ENCODE measurements at places on chromosomes 5 and 9.

DNA sequence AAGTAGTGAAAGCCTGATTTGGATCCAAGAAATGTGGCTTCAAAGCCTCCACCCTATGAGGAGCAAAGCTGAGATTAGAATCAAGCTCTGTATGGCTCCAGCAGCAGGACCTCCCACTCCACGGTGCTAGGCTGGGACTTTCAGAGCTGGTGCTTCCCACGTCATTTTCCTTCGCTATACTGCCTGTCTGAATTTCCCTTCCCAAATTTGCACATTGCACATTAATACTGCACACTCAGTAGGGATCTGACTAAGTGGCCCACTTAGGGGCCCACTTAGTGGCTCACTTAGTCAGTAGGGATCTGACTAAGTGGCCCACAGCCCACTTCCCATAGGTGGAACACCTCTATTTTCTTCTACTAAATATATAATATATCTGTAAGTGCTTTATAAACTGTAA, 14.1 kb upstream of the SPDL1 start:
- no peak for DNase-seq

GRCh38 chr5:93278896-93279295, 302.1 kb downstream of the NR2F1-AS1 start:
- no peak for DNase-seq

DNA sequence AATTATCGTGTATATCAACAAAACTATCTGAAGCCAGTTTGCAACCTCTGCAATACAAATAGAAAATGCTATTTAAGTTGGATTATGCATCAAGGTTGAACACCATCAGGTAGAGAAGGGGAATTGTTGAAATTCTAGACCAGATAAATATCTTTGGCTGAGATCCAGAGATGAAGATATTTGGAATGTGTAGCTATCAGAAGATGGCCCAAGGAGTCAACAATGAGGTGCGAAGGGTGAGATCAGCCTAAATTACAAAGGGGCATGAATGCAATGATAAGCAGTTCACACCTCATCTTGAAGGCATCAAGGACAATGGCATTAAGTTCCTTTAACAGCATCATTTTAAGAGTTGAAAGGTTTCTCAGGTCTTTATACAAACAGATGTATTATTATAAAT, 572.1 kb upstream of the DMAC1 start:
- DNase-seq: no peak

DNA sequence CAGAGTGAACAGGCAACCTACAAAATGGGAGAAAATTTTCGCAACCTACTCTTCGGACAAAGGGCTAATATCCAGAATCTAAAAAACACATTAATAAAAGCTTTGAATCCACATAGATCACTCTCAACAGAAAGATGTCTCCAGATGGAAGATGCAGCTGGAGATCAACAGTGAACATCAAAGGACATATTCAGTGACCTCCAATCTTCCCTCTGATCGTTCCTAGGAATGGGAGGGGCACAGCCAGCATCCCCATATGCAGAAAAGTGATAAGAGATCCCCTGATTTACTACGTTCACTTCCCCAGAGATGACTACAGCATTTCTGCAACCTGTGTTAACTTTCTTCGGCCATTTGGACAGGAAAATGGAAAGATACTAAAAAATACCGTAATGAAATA, 21.2 kb downstream of the OXCT1 start:
- no peak for DNase-seq

- DNase-seq: no peak
Measured at GRCh38 chr5:39555788-39556187, 131.0 kb upstream of the DAB2 start.

- DNase-seq: no peak
Measured at GRCh38 chr9:124306098-124306735, 48.5 kb downstream of the NEK6 start.

- DNase-seq: no peak
Measured at GRCh38 chr5:177312649-177313181, 1.0 kb upstream of the MXD3 start.

- no peak for DNase-seq
Measured at GRCh38 chr9:33297432-33297831, 7.1 kb downstream of the NFX1 start.

- peak; percentile 37 for DNase-seq
Measured at GRCh38 chr9:37466037-37466709, 923 bp upstream of the ZBTB5 start.

GRCh38 chr5:126376443-126376842, 46.8 kb upstream of the GRAMD2B start:
- DNase-seq: no peak

GRCh38 chr9:14924230-14925219, 14.3 kb upstream of the FREM1 start:
- DNase-seq: no peak

- DNase-seq: no peak
Measured at GRCh38 chr5:111129938-111130337, 37.8 kb downstream of the WDR36 start.

- DNase-seq: no peak
Measured at GRCh38 chr9:91845879-91846278, 104.1 kb downstream of the ROR2 start.

- no peak for DNase-seq
Measured at GRCh38 chr5:104345222-104346016, 782.8 kb upstream of the NUDT12 start.

- no peak for DNase-seq
Measured at GRCh38 chr5:881551-881935, 11.1 kb downstream of the BRD9 start.

- no peak for DNase-seq
Measured at GRCh38 chr9:115350548-115350947, 232.6 kb upstream of the TNC start.

DNA sequence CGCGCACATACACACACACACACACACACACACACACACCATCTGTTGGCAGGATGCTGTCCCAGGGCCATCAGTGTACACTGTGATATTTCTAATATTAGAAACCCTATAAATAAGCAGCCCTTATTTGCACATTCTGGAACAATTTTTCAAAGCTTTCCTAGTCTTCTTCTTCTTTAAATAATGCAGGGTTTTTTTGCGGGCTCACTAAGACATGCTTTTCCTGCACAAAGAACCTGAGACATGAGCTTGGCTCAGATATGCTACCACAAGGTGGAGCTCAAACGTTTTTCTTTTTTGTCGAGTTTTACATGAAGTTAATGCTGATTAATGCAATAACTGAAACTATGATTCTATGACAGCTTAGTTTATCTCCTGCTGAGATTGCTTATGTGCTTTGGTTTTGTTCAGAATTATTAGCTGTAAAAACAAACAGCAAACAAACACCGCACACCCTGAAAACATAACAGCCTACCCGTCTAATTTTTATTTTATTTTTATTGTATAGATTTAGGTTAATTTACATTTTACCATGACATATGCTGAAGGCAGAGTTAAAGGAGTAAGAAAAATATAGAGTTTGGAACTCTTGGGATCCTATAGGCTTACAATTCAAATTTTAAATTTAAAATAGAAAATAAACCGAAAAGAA, 95.8 kb downstream of the ALDH1A1 start:
- no peak for DNase-seq

DNA sequence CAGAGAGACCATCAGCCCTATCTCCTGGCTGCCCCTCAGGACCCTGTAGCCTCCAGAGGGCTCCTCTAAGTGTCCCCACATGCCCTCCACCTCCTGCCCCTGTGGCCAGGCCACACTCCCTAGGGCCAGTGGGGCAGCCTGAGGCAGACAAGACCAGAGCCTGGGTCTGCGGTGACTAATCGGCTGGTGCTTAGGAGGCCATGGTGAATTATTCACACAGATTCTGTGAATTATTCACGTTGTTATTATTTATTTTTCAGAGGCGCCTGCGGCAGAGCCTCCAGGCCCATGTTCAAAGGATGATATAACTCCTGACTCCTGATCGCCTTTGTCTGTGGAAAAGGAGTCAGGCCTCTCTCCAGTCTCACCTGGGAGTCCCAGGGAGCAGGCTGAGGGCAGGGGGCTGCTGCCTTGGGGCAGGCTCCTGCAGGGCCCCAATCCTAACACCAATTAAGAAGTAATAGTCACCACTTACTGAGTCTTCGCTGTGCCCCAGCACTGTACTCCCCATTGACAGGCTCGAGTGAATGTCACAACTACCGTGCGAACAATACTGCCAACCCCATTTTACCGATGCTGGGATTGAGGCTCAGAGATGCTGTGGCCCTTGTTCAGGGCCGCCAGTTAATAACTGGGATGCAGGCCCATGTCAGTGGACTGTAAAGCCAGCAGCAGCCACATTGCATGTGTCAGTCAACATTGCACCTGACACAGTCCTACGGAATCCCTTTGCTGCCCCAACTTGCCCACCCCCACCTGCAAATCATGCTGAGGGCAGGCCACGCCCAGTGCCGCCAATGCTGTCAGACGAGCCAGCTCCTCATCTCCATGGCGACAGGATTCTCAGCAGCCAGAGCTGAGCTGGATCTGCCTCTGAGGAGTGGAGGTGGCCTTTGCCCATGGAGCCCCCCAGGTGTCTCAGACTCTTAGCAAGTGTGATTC, 94.9 kb downstream of the PCDH1 start:
- no peak for DNase-seq

DNA sequence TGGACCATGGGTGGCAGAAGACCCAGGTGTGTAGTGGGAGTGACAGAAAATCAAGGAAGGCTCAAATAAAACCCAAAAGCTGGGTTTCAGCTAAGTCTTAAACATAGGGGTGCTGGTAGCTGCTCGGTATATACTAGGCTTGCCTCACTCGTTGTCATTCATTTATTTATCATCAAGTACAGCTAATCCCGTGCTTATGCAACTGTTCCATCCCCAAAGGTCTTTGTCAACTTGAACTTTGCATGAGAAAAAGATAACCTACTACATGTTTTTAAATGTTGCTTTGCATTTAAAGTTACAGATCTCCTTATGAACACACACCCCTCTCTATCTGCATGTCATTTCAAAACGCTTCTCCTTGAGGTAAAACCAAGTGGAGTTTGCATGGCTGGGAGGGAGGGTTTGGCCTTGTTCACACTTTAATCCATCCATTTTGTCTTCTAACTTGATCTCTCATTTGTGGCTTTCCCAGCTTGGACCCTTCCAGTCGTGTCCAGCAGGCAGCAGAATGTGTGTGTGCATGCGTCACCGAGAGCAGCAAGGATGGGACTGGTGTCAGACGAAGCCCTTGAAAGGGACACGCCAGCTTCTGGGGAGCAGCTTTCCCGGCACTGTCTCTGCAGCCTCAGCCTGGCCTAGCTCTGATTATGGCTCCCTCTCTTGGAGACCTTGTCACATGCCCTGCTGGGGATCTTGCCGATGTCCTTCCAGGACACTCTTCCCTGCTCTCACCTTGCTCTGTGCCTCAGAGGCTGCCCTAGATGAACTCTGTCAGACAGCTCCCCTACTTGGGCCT, 133.5 kb downstream of the GADD45G start:
- no peak for DNase-seq

- DNase-seq: no peak
Measured at GRCh38 chr9:6106711-6107339, 91.4 kb upstream of the RANBP6 start.

DNA sequence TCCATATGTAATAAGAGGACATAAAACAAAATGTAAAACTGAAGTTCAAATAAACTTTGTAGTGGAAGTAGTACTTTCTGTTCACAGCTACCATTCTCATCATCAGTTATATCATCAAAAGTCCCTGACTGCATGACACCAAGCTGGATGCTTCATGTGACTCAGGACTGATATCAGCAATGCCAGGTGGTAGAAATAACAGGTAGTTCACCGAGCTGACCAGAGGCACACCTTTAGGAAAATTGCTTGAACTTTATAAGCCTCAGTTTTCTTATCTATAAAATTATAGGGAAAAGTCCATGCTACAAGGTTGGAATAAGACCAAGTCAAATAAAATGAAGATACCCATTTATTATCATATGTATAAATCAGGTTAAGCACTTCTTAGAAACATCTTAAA, 124.9 kb upstream of the PTGER4 start:
- no peak for DNase-seq

DNA sequence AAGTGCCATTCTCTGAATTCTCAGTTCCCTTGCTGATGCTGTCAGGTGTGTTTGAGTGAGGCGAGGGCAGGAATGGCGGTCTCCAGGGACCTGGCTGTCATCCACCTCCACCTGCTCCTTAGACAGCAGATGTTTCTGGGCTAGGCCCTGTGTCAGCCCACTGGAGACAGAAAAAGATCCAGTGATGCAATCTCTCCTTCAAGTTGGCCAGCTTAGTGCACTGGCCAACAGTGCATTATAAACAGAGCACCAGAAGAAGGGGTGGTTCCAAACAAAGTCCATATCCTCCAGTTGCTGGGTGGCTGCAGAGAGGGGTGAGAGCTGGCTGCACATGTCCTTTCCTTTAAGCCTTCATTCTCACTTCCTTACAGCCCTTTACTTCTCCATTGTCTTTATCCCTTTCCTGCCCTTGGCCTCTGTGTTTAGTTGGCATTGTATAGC, 26.5 kb downstream of the NANS start:
- no peak for DNase-seq

- no peak for DNase-seq
Measured at GRCh38 chr9:69599232-69599971, 72.8 kb downstream of the APBA1 start.

GRCh38 chr5:98735806-98736507, 37.5 kb upstream of the RGMB start:
- no peak for DNase-seq

DNA sequence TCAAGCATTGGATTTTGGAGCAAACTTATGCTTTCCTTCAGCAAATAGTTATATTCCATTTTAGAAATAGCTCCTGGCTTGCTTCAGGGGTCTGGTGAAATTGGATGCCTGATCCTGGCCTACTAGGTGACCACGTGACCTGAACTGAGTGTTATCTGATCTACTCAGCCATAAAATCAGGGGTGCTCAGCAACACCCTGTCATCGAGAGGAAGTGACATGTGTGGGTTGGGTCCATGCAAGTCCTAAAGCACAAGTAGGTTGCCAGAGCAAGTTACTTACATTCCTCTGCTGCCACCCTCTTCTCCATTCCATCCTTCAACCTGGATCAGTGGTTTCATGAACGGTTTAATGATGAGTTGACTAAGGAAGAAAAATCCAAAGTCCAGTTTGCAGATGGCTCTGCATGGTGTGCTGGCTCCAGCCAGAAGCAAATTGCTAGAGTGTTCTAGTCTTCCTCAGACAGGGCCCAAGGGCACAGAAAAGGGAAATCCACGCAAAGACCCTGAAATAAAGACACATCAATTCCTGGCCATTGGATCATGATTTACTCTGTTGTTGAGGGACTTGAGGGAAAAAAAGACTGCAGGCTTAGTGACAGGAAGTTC, 2.8 kb upstream of the FAM193B start:
- DNase-seq: no peak

GRCh38 chr5:111389390-111390082, 122.8 kb downstream of the STARD4 start:
- DNase-seq: no peak

GRCh38 chr9:82363682-82364081, 375.1 kb downstream of the SPATA31D1 start:
- DNase-seq: no peak
